ENCODE measurements at places on chromosomes 1 and 21.

DNA sequence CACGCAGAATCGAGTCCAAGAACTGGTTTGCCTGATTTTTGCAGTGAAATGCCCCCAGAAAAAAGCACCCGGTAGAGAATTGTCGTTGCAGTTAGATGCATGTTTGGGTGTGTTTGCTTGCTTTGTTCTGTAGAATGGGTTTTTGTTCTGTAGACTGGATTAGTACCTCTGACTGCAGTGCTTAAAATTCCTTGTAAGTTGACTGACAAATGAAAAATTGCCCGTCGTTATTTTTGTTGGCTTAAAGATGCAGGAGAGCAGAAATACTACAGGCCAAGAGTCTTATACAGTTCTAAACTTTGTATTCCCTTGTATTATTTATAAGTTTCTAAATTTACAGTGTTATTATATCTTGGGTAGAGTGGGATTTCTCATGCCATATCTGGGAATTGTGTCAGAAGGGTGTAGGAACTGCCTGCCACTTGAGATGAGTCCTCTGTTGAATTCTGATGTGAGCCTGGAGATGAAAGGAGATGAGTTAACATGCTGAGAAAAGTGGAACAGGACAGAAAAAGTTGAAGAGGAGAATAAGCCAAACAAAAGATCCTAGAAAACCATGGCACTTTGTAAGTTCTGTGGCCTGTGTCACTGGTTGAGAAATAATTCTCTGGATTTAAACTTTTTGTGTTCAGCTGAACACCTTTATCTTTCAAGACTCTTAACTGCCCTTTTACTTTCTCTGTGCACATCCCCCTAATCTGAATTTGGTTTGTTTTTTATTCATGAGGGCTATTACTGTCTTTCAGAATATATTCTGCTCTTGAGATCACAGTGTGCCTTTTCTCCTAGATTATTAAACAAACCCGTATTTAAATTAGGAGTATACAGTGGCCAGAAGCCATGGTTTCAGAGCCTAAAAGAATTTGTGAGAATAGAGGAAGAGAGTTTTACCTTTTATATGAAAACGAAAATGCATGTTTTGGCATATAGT is 1.4 kb downstream of the DESI2 start:
- DNase-seq, result no peak

DNA sequence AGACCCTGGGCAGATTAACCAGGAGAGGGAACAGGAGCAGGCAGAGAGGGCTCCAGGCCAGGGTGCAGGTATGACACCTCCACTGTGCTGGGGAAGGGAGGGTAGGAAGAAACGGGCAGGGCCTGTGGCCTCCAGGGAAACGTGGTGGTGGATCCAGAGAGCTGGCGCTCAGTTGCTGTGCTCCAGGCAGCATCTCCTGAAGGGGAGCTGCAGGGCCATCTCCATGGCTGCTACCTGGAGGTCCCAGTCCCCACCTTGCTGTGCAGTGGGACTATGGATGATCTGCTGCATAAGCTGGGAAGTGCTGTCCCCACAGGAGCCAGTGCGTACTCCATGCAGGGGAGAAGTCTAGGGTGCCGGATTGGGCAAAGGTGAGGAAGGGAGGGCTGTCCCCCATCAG is 125.9 kb upstream of the RUNX3 start:
- no peak for DNase-seq

DNA sequence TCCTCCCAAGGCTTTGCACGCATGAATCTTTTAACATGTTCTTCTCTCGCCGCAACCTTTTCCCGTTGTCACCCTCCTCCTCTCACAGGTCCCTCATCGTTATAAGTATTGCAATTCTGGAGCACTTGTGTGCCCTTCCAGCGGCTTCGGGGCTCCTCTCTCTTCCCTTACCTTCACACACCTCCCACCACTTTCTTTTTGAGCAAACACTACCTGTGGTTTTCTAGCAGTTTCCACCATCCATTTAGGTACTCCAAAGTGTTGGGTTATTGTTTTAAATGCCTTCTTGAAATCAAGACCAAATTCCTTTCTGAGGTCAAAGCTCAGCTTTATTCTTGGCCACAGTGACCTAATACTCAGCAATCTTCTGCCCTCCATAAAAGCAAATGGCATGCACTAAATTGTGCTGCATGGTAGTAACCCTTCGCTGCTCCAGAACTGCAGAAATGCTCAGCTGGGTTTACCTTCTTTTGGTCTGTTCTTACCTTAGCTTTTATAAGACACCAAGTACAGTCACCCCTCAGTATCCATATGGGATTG is 472.4 kb downstream of the SETD4 start:
- no peak for DNase-seq

GRCh38 chr1:861714-862113 is 62.0 kb upstream of the SAMD11 start:
- DNase-seq, result no peak

DNA sequence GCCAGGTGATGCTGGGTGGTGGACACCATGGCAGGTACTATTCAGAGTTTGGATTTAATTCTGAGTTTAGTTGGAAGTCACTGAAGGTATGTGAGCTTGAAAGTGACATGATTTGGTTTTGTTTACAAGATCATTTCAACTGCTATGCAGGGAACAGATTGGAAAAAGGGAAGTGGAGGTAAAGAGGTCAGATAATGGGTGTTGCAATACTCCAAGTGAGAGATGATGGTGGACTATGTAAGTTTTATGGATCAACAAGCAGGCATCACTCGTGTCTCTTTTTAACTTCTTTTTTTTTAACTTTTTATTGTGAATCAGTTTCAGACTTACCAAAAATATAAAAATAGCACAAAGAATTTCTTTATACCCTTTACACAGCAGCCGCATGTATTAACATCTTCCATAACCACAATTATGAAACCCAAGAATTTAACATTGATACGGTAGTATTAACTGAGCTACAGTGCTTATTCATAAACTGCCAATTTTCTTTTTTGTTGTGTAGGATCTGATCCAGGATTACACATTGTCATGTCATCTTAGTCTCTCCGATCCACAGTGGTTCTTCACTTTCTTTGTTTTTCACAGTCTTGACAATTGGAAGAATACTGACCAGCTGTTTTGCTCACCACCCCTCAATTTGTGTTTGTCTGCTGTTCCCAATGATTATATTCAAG is 24.9 kb upstream of the NHLH2 start:
- no peak for DNase-seq

GRCh38 chr1:153333902-153334301 is 14.7 kb downstream of the PGLYRP4 start:
- DNase-seq, result no peak

GRCh38 chr1:23889074-23889473 is 21.0 kb upstream of the FUCA1 start:
- DNase-seq, result peak; percentile 50
